ENCODE measurements at places on chromosomes 7 and 10.

GRCh38 chr10:62662486-62662885 lies 142.0 kb upstream of the ADO start:
- no peak for DNase-seq

DNA sequence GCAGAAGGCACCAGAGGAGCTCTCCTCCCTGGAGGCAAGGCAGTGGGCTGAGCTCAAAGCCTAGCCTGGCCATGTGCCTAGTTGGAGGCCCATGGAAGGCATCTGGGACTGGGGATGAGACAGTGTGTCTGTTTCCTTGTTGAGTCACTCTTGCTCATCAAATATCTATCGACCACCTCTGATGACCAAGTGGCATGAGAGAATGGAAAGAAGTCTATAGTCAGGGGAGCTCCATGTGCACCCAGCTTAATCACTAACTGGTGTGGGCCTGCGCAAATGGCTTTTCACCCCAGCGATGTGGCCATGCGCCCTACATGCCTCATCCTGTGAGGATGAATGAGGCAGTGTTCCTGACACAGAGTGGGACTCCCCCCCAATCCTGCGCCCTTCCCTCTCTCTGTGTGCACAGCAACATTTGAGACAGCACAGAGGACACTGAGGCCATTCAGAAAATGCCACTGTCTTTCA lies 229.9 kb downstream of the RPS24 start:
- no peak for DNase-seq

DNA sequence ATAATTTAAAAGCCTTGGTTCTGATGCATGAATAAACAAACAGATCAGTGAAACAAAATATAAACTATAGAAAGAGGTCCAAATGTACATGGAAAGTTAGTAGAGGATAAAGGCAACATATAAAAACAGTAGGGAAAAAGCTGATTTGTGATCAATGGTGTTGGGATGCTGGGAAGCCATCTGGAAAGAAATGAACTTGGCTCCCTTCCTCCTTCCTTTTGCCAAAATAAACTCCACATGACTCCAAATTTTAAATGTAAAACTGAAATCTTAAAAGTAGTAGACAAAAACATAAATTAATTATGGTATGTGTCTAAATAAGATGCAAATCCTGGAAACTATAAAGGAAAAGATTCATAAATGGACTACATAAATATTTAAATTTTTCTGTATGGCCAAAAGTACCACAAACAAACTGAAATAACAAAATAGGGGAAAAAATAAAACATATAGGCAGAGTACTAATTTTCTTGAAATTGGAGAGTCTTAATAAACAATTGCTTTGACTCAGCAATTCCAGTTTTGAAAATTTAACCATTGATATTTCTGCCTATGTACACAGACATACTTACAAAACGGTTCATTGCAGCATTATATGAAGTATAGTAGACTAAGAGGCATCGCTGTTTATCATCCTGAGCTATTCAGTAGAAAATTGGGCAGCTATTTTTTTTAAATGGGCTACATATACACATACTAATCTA lies 77.0 kb upstream of the TRIM24 start:
- DNase-seq: no peak

- DNase-seq: no peak
Measured at GRCh38 chr10:34104829-34105572, 710.1 kb downstream of the PARD3 start.

- no peak for DNase-seq
Measured at GRCh38 chr10:110167149-110167548, 40.3 kb upstream of the MXI1 start.

- no peak for DNase-seq
Measured at GRCh38 chr10:74123081-74123480, 27.5 kb downstream of the AP3M1 start.

DNA sequence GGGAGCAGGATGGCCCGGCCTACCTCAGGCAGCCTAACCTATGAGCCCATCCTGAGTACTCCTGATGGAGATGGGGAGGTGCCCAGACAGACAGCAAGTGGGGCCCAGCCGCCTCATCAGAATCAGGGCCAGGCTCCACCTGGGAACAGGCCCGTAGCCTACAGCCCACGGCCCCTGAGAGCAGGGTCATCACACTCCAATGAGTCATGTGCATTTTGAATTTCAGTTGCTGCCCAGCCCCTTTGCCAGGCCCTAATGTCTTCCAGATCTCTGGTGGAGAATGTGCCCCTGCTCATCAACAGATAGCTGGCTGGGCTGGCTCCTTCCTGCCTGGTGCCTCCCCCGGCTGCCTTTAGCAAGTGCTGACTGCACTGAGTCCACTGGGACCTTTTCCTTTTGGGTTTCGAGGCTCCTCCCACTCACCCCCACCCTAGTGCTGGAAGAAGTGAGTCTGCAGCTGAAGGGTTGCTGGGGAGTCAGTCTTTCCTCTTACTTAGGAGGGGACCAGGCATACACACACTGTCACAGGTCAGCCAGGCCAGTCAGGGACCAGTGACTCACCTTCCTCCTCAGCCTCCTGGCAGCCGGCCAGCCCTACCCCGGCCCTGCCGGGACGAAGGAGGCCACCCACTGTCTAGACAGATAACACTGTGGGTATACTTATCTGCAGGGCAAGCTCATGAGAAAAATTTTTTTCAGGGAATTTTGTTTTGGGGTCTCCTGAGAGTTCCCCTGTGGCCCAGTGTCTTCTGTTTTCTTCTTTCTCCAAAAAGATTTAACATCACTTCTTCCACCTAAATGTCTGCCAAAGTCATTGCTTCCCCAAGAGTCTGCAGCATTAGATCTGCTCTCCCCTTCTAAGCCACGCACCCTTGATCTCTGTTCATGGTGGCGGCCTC lies 9.1 kb upstream of the ASIC3 start:
- DNase-seq: peak; percentile 78

GRCh38 chr10:15168291-15168785 lies at the start of gene NMT2:
Gene NMT2, minus strand, starts transcription at chr10:15168693. Its CDS starts 81 bp downstream, at chr10:15168612.
- DNase-seq: no peak

- no peak for DNase-seq
Measured at GRCh38 chr7:119196183-119196582, 971.7 kb downstream of the ANKRD7 start.

DNA sequence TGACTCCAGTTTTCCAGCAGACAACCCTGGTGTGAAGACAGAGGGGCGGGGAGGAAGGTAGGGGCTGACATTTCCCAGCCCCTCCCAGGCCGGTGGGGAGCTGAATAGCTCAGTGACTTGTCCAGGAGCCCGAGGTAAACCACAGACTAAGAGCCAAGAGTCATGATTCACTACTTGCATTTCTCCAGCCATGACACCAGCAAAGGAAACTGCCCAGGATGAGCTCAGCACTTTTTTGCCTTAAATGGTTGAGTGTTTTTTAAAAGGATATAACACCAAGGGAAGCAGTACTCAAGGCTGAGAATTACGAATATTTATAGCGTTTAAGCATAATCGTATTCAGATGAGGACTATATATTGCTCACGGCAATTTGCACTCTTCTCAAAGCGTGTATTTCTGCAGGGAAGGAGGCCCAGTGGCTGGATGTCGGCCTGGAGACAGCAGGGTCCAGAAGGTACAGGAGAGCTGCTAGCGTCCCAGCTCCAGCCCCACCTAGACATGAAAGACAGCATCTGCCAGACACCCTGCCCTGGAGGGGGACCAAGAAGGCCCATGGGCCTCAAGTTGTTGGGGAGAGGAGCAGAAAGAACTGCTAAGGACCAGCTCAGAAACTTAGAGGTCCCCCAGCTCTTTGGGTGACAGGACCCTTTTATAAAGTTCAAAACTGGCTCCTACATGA lies 141.4 kb downstream of the GRID1 start:
- no peak for DNase-seq

DNA sequence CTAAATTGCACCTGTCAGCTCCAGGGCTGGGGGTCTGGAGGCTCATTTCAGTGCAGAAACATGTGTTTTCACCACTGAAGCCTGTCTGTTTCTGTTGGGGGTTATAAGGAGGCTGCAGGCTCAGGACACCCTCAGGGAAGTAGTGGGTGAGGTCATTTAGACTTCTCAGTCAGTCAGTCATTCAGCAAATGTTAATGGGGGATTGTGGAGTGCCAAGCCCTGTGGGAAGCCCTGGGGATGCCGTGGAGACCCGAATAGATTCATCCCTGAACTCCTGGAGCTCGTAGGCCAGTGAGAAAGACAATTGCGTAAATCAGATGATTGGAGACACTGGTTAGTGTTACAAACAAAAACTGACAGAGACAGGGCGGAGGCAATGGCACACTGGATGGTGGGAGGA lies 19.2 kb downstream of the LHPP start:
- no peak for DNase-seq

- DNase-seq: peak; percentile 60
Measured at GRCh38 chr7:131692131-131692960, 135.9 kb upstream of the PODXL start.

DNA sequence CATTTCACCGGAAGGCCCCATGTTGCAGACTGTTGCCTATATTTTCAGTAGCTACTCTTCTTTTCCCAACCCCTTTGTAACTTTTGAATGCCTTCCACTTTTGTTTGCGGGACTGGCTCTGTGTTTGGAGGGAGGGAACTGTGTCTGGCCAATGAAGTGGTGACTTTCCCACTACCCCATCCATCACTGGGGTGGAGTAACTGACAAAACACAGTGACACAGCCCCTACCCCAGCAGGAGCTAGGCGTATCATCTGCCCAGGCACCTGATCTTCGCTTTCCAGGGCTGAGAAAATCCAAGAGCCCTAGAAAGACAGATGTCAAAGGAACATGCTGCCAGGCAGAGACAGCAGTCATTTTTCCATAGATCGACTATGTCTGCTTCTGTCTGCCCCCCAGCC lies 710.6 kb upstream of the CELF2 start:
- no peak for DNase-seq

DNA sequence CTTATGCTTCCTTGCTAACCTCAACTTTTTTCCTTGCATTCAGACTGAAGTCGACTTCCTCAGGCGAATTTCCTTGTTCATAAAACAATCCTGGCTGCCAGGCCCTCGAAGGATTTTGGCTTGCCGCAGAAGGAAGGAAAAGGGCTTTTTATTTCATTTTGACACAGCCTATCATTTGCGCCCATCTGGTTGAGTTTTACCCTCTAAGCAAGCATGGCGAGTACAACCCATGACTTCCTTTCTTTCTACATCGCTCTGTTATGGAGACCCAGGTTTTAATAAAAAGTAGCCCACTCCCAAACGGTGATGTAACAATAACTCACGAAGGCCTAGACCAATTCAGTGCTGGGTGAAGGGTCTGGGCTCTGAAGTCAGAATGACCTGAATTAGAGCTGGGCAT lies 109.3 kb downstream of the PRPF18 start:
- DNase-seq: no peak

- DNase-seq: no peak
Measured at GRCh38 chr7:27269455-27269854, 26.9 kb downstream of the EVX1 start.

DNA sequence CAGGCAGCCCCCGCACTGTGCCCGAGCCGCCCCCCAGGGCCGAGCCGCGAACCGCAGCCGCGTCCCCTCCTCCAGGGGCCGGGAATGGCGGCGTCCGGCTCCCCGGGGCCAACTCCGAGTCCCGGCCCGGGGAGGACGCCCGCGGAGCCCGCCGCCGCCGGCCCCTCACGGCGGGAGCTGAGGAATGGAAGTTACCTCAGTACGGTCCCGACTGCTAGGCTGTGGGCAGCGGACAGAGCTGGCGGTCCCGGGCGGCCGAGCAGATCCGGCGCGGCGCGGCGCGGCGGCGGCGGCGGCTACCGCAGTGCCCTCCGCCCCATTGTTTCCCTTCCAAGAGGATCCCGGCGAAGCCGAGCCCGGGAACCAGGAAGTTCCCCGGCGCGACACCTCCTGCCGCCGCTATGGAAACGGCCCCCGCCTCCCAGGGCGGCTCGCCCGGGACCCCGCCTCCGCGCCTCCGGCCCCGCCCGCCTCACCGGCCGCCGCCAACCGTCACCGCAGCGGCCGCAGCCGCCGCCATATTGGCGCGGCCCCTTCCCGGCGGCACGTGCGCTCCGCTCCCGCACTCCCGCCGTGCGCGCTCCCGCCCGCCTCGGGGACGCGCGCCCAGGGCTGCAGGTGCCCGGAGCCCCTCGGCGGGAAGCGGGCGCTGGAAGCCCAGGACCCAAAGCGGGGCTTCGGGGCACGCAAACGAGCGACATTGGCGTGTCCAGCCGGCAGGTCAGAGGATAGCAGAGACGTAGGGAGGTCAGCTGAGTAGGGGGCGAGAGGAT lies at the start of gene USP6NL:
Gene USP6NL, minus strand, starts transcription at position 403 of the 773 bp plus-strand sequence. CDS start 14,016 bp downstream, outside the sequence.
- DNase-seq: peak; percentile 59

- no peak for DNase-seq
Measured at GRCh38 chr10:127115100-127115499, 81.3 kb downstream of the INSYN2A start.

GRCh38 chr10:5809527-5810154 lies 3.6 kb downstream of the GDI2 start:
- no peak for DNase-seq

- no peak for DNase-seq
Measured at GRCh38 chr10:83012866-83013265, 1126.4 kb upstream of the GHITM start.

DNA sequence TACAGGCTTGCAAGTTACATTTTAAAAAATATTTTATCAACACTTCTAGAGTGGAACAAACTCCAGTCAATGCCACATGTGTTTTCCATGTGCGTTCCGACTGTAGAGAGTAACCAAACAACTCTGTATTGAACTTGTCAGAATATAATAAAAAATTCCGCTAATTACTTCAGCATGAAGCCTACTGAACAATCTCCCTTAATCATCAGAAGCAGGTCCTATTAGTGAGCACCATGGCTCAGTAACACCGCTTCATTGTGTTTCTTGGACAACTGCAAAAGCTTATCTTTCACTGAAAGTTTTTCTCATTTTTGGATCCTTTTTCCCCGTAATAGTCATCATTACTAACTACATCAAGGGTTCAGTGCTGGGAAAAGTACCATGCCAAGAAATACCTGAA lies 117.0 kb downstream of the MKX start:
- no peak for DNase-seq

- no peak for DNase-seq
Measured at GRCh38 chr10:133528296-133528844, 1.2 kb downstream of the CYP2E1 start.
